ENCODE measurements at places on chromosomes 16 and 17. TPM values are rescaled to one million over a fixed set of nuclear protein-coding genes. Genes with fewer than 3 reads are reported as not detected.

TNP2 gene
- total RNA-seq: not detected

- no peak for DNase-seq
Measured at GRCh38 chr17:78993241-78993956, 13.7 kb upstream of the LGALS3BP start.

DNA sequence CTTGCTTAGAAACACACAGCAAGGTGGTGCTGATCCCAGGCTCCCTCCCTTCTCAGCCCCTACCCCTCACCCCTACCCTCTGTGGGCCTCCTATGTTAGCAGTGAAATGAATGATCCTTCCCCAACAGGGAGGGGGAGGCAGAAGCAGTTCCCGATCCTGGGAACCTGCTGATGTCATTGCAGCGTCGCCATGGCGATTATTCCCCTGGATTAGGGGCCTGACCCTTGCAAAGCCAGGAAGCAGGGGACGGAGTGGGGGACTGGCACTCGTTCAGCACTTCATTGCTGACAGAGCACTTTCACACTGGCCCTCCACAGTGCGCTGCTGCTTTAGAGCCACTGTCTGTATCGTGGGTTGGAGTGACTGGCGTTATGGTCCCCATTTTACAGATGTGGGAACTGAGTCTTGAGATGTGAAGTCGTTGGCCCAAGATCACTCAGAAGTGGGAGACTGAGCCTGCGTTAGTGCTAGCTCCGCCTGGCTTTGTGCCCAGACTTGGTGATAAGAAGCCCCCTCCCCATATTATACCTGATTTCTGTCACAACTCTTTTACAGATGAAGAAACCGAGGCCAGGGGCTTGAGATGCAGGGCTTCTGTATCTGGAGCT lies 26.6 kb downstream of the LASP1 start:
- DNase-seq: no peak

HOXB1 gene
- total RNA-seq: not detected

All from epithelial cell of proximal tubule (primary cell).